ENCODE measurements at places on chromosomes 6 and 20. TPM values are rescaled to one million over a fixed set of nuclear protein-coding genes. Genes with fewer than 3 reads are reported as not detected.

The PACSIN1 gene
- total RNA-seq = not detected

The TPBG gene
- total RNA-seq = 34.9 TPM

The IRF4 gene
- total RNA-seq = 0.11 TPM

The MRPL18 gene
- 66.5 TPM for total RNA-seq

The MTFR2 gene
- total RNA-seq = 3.1 TPM

The CCND3 gene
- 24.8 TPM for total RNA-seq

The FILIP1 gene
- total RNA-seq = 2.0 TPM

The SLC2A4RG gene
- 34.5 TPM for total RNA-seq

The EGFL8 gene
- total RNA-seq = 1.7 TPM

The FUT9 gene
- not detected for total RNA-seq

The TGM3 gene
- 0.39 TPM for total RNA-seq

The COL19A1 gene
- not detected for total RNA-seq

The CSTF1 gene
- 39.3 TPM for total RNA-seq

The ZSWIM3 gene
- 9.6 TPM for total RNA-seq

The TRIM31 gene
- total RNA-seq = not detected

The POM121L2 gene
- not detected for total RNA-seq

Measured in articular chondrocyte of knee joint (primary cell).